Umbilical cord (tissue), 2 donors: ENCODE measurements at places on chromosomes 1 and 21.

DNA sequence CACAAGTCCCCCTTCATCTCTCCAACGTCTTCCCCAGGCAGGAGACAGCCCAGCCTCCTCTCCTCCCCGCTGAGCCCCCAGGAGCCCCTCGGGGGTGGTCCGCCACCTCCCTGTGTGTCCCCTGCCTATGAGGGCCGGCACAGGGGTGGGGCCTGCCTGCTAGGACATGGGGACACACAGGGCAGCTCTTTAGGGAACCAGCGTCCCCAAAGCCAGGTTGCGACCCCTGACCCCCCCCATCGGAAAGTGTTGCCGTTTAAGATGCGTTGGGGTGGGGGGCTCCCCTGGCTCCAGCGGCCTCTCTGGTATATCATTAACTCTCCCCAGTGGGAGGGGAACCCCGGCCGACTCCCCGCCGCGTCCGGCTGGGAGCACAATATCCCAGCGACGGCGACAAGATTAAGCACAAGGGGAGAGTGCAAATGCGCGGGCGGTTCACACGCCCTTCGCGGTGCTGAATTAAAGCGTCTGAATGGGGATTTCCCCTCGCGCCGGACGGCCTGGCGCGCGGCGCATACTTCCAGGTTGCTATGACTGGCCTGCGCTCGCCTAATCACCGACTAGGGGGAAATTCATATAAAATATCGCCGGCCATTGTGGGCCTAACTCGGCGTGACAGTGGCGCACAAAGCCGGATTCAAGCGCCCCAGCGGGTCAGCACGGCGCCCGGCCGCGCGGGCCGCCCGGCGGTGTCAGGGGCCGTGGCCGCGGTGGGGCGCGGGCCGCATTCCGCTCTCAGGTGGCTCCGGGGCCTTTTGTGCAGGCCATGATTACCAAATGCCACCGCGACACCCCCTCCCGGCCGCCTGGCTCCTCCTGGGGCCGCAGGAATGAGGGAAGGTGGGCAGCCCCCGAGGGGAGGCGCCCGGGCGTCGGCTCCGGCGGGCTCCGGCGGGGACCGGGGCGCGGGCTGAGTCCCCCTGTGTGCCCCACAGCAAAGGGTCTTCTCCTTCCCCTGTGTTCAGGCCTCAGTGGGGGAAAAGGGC lies 30.9 kb downstream of the WNT3A start:
- no peak for DNase-seq

GRCh38 chr1:112418099-112418892 lies 22.3 kb downstream of the CTTNBP2NL start:
- DNase-seq = peak; percentile 63

- DNase-seq = no peak
Observed at GRCh38 chr1:165468253-165468652, 23.3 kb upstream of the RXRG start.

GRCh38 chr1:116847688-116848531 lies 61.8 kb upstream of the PTGFRN start:
- DNase-seq = peak; percentile 34

DNA sequence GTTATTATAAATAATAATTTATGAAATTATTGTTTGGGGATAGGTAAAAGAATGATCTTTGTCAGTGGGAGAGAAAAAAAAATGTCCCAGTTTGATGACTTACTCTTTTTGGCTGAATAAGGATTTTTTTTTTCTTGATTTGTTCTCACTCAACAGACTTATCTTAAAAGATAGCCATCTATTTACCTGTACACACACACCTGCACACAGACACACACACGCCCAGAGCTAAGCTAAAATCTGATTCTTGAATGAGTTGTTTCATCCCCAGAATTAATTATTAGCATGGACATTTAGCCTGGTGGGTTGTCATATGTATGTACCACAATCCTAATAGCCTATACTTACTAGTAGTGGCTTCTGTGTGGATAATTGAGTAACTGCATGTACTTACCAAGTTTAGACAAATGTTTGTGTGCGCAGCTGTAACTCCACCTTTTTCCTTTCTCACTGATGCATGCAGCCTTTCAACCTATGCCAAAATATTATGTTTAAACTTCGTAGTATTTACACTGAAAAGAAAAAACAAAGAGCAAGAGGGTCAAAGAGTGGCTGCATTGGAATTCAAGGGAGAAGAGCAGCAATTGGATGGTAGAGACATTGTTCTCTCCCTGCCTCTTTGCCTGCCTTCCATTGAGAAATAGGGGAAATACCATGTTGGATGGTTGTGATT lies 174.3 kb downstream of the ADGRL2 start:
- no peak for DNase-seq

GRCh38 chr1:240719953-240720700 lies 108.2 kb upstream of the GREM2 start:
- DNase-seq = peak; percentile 35

- no peak for DNase-seq
Observed at GRCh38 chr1:183847641-183848040, 42.7 kb downstream of the RGL1 start.

- no peak for DNase-seq
Observed at GRCh38 chr1:212539737-212540430, 68.7 kb upstream of the ATF3 start.

DNA sequence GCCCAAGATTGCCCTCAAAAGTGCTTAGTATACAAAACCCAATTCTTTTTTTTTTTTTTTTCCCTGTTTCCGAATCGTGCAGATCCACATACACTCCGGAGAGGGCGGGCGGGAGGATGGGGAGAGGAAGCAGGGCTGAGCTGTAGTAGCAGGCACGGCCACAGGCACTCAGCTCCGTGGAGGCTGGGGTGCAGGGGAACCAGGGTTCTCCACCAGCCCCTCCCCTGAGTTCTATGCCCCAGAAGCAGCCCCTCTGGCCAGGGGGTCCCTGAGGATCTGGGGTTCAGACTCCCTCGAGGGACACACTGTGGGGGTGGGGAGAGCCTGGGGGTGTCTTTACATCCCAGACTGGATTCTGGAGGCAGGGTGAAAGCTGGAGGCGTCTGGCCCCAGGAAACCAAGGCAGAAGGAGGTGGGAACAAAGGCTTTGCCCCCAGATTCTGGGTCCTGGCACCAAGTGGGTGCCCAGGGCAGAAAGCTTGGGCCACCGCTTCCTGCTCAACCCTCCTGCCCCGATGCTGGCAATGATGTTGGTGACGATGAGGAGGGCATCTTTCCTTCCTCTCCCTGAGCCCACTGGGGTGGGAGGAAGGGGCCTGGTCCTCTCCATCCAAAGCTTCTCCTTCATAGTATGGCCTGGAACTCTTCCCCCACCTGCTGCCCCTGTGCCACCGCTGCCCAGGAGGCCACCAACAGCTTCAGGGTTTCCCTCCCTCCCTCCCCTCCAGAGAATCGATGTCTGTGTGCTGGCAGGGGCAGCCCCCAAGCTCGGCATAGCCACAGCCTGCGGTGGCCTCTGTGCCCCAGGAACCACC lies 106.4 kb upstream of the TARDBP start:
- DNase-seq = no peak

- DNase-seq = no peak
Observed at GRCh38 chr21:31961027-31961426, 88.2 kb downstream of the HUNK start.

- DNase-seq = no peak
Observed at GRCh38 chr1:188128761-188129160, 1300.0 kb downstream of the PLA2G4A start.

GRCh38 chr21:29403301-29403700 lies 104.6 kb downstream of the BACH1 start:
- no peak for DNase-seq

DNA sequence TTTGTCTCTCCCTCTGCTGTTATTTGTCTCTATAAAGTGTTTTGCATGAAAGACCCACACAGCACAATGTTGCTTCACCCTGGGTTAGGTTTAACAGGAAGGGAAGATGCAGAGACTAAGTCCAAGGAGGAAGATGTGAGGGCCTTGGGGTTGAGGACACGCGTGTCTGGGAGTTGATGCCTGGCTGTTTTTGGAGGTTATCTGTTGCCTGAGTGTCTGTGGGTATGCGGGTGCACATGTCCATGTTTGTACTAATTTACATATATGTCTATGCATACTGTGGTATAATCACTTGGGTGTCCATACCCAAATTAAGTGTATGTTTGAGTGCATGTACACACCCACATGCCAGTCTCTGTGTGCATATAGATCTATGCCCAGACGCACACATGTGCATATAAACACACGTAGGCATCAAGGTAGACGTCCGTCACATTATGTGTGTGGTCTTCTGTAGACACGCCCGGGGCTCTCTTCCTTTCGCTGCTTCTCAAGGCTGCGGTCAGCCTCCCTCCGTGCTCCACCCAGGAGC lies 962 bp upstream of the MAN1C1 start:
- peak; percentile 43 for DNase-seq

DNA sequence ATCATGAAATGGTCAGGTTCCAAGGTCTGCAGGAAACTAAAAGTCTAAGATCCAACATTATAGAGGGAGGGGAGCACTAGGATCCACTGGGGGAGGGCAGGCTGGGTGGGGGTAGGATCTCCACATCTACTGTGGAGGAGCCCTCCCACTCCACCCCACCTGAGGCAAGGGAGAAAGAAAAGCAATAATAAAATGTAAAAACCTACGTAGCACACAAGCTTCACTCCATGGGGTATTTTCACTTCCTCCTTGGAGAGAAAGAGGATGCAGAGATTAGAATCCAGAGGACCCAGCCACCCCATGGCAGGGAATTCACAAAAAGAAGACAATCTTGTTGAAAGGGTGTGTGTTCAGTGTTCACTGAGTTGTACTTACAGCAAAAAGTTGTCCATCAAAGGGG lies 14.4 kb downstream of the SPOCD1 start:
- DNase-seq = no peak

GRCh38 chr1:160103658-160104408 lies 5.4 kb upstream of the IGSF8 start:
- no peak for DNase-seq

DNA sequence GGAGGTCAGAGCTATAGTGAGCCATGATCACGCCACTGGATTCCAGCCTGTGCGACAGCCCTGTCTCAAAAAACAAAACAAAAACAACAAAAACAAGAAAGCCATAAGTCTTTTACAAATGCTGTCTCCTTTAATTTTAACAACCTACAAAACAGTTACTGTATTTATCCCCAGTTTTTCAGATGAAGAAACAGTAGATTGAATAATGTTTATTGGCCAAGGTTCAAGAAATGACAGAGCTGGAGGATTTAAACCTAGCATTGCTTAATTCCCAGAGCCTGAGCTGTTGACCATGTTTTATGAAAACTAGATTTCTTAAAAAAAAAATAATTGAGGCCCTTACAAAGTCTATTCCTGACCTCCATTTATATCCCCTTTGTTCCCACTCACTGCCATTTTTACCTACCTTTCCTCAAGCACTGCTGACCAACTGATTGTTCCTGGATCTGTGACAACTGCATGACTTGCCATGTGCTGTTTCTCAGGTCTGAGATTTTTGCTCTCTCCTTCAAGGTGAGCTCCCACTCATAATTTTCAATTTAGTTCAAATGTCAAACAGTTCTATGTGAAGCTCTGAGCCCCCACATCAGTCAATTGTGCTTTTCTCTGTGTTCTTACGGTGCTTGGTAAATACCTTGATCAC lies 140.8 kb downstream of the CHRM3 start:
- DNase-seq = peak; percentile 72

DNA sequence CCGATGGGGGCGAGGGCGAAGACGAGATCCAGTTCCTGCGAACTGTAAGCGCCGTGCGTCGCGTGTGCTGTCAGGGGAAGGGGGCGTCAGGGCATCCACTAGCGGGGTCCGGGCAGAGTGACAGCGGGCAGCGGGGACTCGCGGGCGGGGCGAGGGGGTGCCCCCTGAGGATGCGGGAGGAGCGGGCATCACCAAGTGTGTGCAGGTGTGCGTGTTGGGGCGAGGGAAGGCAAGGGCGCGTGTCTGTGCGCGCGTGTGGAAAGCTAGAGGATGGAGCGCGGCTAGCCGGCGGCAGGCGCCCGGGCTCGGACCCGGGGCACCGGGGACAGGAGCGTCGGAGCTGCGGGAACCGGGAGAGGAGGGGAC lies 525 bp downstream of the RYR2 start:
- no peak for DNase-seq

- no peak for DNase-seq
Observed at GRCh38 chr1:69794831-69795230, 227.1 kb downstream of the LRRC7 start.

- peak; percentile 89 for DNase-seq
Observed at GRCh38 chr1:108590957-108591356, 31.1 kb downstream of the EEIG2 start.

DNA sequence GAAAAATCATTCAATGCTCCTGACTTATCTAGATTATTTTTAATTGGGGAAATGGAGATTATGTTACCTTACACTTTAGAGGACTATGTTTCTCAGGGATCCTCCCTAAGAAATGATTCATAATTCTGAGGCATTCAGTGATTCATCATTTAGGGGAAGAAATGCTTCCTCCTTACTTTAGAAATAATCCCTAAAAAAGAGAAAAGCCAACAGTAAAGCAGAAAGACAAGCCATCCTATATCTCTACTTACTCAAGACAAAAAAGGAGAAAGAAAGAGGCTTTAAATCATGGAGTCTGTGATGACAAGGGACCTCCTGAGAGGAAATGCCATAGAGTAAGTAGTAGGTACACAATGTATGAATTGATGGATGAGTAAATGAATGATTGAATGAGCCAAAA lies 137.0 kb downstream of the BRINP2 start:
- DNase-seq = peak; percentile 17

DNA sequence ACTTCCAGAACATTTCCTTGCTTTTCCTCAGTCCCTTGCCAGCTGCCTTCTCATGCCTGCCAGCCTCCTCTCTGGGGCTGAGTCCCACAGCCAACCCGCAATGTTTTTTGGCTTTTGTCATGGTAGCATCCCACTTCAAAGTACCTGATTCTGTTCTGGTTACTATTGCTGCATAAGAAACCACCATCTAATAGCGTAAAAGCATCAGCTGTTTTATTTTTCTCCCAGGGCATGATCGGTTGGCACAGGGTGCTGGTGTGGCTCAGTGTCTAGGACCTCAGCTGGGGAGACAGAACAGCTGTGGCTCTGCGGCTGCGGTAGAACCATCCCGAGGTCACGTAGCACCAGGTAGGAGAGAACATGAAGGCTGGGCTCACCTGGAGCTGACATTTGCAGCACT lies 8.9 kb upstream of the PRMT2 start:
- no peak for DNase-seq

- DNase-seq = no peak
Observed at GRCh38 chr1:207172885-207173284, 68.9 kb downstream of the C4BPA start.

DNA sequence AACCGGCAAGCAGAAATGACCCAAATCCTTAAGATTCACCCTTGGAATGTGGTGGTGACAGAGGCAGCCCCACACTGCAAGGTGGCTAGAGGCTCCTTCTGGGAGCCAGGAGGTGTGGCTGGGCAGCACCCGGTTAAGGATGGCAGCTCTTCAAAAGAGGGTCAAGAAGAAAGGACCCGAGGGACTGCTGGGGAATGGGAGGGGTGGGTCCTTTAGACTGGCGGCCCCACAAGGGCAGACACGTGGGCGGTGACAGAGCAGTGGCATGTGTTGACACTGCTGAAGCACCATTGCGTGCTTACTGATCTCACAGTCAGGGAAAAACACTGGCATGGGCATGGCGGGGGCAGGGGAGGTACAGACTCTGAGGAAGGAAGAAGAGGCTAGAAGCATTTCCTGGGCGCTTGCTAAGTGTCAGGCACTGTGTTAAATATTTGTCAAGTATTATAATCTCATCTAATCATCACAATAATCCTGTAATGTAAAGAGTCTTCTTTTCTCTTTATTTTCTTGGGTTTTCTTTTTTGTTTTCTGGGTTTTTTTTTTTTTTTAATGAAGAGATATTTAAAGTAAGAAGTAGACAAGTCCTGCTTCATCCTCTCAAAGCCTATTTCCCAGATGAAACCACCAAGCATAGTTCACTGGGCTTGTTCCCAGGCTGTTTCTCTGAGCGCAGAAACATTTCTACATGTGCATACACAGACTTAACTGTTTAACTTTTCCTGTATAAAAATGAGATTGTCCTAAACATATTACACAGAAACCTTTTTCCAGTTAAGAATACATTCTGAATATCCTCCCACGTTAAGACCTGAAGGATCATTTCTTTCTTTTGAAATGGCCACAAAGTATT lies 165.8 kb upstream of the EDN2 start:
- DNase-seq = peak; percentile 61
